Activated T-cell treated with anti-CD3 and anti-CD28 coated beads for 1 hour (primary cell): ENCODE measurements at places on chromosomes 1 and 21.

DNA sequence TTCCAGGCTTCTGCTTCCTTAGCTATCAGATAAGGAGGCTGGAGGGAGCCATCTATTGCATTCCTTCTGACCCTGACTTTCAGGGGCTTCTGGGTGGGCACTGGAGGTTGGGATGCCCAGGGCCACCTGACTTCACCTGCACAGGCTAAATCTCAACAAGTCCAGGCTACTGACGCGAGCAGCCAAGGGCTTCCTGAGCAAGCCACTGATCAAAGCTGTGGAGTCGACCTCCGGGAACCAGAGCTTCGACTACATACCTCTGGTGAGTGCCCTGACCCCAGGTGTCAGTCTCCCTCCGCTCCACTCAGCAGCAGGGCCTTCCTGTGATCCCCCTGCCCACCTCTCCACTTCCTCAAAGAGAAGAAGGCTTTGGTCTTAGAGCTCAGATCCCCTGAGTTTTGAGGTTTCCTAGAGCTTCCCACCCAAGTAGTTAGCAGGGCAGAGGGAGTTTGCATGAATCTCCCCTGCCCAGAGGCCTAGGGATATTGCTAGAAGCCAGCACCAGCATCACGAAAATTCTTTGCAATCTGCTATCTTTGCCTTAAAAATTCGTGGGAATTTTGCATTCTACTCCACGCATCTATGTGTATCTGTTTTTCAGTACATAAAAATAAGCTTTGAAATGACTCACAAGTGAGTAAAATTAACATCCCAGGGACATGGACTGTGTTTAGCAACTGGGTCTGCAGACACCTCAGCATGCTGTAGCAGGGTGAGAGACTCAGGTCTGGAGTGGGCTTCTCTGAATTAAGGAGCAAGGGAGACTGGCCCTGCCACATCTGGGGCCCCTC lies 61.4 kb downstream of the VWA5B1 start:
- no peak for DNase-seq

GRCh38 chr1:179506199-179506598 lies 69.5 kb downstream of the NPHS2 start:
- no peak for DNase-seq

- DNase-seq: no peak
These were observed 35.6 kb downstream of the IL23R start for GRCh38 chr1:67201891-67202290.

DNA sequence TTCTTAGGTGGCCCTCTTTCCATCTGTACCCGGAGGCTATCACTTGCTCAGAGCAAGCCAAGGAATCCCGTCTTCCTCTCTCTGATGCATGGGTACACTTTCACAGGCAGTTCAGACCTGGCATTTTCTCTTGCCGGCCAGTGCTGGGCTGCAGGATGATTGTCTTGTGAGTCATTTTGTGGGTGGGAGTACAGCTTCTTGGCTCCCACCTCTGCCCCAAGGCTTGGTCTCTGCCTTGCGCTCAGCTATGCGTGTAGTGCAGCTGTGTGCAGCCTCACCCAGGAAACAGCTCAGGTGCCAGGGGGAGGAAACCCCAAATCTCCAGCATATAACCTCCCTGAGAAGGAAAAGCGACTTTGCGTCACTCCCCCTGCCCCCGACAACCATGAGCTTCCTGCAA lies 3.9 kb upstream of the AJAP1 start:
- DNase-seq: no peak
